Kidney epithelial cell (primary cell): ENCODE measurements at places on chromosomes 5 and 9. TPM values are rescaled to one million over a fixed set of nuclear protein-coding genes. Genes with fewer than 3 reads are reported as not detected.

The SMC5 gene
- 20.8 and 25.4 TPM in 2 replicates for total RNA-seq

The PCDHGA11 gene
- 6.7 and 7.4 TPM in 2 replicates for total RNA-seq

The CFAP77 gene
- total RNA-seq, result 0.48 and 0.58 TPM in 2 replicates

The ADGRV1 gene
- 2.7 and 3.5 TPM in 2 replicates for total RNA-seq

The SLC4A9 gene
- 0.07 TPM in 1 of 2 replicates, not detected in the other for total RNA-seq

The FYB1 gene
- total RNA-seq, result not detected in 2 replicates

The ENTREP1 gene
- 3.1 and 3.8 TPM in 2 replicates for total RNA-seq

The IL3 gene
- total RNA-seq, result not detected in 2 replicates

The IFNK gene
- not detected in 2 replicates for total RNA-seq

The CLTB gene
- 163 and 172 TPM in 2 replicates for total RNA-seq

The HBEGF gene
- total RNA-seq, result 25.1 and 31.6 TPM in 2 replicates

The EGFL7 gene
- total RNA-seq, result 56.2 and 58.7 TPM in 2 replicates

The PDE8B gene
- total RNA-seq, result 0.21 and 0.33 TPM in 2 replicates

The PIK3R1 gene
- 17.4 and 21.1 TPM in 2 replicates for total RNA-seq

- DNase-seq, result no peak
Observed at GRCh38 chr5:146744068-146744745, 134.3 kb downstream of the PPP2R2B start.

DNA sequence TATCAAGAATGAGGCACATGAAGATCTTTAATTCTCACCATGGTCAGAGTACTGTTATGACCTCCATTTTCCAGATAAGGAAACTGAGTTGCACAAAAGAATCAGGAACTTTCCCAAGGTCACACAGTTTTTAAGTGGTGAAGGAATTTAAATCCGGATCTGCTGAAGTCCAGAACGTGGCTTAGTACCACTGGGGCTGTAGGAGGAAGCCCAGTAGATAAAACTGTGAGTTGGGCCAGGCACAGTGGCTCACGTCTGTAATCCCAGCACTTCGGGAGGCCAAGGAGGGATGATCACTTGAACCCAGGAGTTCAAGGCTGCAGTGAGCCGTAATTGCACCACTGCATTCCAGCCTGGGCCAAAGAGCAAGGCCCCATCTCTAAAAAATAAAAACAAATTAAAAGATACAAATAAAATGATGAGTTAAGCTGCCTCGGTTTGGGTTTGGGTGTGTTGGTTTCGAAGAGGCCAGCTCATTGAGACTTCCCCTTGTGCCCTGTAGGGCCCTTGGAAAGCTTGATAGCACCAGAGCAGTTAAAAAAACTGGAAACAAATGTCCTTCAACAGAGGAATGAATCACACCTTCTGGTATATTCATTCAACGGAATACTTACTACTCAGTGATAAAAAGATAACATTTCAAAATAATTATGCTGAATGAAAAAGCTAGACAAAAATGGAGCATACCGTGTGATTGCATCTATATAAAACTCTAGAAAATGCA lies 20.1 kb downstream of the ATOX1 start:
- no peak for DNase-seq

GRCh38 chr5:35741971-35742370 lies 114.7 kb upstream of the IL7R start:
- no peak for DNase-seq

DNA sequence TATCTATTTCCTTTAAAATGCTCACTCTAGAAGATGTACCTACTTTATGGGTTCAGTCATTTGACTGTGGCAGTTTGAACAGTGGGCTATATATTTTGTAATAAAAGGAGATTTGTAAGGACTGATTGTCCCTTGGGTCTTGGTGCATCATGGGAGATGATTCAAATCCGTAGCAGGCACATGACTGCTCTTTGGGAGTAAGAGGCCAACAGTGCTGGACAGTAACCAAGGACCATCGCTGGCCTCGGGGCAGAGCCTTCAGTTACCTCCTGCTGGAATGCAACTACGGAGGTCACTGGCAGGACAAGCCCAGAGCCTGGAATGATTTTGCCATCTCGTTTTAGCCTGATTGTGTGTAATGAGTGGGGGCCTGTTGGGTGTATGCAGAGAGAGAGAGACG lies 7.0 kb upstream of the MAMDC2 start:
- no peak for DNase-seq

DNA sequence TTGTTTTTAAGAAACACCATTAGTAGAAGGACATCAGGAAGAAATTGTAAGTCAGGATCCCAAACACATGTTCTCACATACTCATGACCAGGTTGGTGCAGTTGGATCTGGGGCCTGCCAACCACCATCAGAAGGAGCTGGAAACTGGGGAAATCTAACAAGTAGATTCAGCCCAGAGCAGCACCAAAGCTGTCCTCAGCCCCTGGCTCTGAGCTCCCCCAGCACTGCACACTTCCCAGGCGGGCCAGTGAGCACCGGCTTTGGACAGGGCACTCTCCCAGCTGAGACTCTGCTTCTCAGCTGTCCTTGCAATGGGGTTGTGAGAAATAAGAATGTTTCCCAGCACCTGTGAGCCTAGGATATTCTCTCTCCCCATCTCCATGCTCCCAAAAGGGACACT lies 162.5 kb downstream of the PAX5 start:
- no peak for DNase-seq

DNA sequence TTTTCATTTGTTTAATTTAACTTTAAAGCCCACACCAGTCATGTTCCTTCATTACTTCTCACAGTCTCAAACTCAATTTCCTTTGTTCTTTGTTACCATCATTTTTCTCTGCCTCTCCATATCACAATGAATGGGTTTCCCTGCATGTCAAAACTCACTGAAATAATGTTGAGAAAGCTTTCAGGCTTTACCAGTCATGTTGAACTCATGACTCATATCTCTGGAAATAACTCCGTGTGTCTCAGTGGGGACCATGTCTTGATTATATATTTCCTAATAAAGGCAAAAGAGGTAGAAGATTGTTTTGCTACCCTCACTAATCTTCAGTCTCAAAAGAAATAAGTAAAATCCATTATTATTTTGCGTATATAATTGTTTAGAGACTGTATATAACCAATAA lies 231.2 kb downstream of the CHSY3 start:
- peak; percentile 59 for DNase-seq

DNA sequence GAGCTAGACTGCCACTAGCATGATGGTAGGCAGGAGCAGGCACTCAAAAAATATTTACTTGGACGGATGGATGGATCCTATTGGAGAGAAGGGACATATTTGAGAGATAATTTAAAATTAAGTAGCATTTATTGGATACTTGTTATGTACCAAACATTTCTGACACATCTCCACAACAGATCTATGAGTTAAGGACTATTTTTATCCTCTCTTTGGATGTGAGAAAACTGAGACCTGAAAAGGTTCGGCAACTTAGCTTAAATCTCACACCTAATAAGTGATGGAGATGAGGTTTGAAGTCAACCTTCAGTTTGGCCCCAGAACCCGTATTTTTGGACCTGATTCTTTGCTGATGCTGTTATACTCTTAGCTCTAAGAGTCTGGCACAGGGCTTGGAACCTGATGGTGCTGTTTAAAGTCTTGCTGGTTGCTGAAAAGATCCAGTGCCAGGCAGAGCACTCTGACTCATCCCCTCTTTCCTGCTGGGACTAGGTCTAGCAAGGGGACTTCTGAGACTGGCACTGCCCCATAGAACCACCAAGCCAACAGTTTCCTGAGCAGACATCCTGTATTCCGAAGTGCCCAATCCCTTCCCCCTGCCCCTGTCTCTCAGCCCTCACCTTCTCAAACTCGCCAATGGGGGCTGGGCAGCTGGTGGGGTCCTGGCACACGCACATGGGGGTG lies 15.6 kb downstream of the SPARC start:
- DNase-seq, result no peak

GRCh38 chr9:138053321-138053868 lies 175.8 kb downstream of the CACNA1B start:
- no peak for DNase-seq

- DNase-seq, result no peak
Observed at GRCh38 chr9:137499858-137500661, 40.9 kb upstream of the NSMF start.

- DNase-seq, result no peak
Observed at GRCh38 chr9:133260334-133261102, 14.5 kb downstream of the ABO start.

DNA sequence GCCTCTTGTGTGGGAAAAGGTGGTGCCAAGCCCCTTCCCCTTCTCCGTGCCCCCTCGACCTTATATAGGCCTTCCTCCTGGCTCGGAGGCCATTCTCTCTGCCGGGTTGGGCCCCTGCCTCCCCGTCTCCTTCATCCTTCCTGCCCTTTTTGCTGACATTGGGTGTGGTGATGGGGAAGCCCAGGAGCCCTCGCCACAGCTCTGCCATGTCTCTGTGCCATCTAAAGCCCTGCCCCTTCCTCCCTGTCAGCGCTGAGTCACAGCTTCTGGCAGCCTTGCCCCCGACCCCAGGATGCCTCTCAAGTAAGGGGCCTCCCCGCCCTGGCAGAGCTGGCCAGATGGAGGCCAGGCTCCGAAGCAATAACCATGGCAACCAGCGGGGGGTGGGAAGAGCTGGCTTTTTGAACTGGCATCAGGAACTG lies 30.4 kb downstream of the JADE2 start:
- DNase-seq, result no peak

GRCh38 chr9:112041199-112041535 lies 133.9 kb downstream of the SUSD1 start:
- no peak for DNase-seq

DNA sequence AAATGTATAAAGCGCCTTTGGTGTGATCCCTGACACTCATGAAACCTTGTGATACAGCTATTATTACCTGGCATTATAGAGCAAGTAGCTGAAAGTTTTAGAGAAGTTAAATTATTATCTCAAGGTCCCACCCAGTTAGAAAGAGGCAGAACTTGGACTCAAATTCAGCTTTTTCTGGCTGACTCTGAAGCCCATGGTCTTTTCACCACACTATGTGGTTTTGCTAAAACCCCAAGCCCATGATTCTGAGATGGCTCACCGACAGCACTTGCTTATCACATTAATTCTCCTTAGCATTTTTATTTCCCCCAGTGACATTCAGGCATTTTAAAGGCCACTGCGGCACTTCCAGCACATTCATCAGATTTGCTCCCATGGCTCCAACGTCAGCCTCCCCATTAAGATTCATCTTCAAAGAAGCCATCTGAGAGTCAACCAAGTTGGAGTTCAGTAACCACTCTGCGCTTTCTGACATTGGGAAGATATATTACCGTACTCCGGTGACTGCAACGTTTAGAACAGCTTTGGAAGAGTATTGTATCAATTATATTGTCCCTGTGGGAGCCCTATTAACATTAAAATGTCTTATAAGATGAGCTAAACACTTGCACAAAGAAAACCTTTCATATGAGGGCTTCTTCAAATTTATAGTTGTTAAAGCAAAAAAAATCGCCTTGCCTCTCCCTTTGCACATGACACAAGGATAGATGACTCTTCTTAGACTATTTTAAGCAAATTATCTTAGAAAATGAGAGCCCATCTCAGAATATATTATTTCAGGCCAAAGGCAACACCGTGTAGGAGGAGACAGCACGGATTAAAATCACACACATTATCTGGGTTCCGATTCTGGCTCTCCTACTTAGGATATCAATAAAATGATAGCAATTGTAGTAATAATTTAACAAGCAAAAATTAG lies 638.1 kb downstream of the ACTL7B start:
- no peak for DNase-seq

- no peak for DNase-seq
Observed at GRCh38 chr5:125269926-125270325, 523.5 kb upstream of the ZNF608 start.

DNA sequence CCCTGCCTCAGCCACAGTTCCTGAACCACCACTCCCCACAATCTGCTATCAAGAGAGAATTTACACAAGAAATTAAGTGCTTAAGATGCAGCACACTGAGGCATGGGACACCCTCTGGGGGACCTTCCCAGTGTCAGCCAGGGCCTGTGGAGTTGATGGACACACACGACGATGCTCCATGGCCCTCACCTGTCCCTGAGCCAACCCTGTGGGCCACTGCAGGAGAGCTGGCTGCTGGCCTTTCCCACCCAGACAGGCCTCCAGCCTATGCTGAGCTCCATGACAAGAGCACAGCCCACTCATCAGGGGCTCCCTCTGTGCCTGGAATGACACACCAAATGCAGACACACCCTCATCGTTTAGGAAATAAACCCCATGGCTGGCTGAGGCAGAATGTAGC lies 124.6 kb downstream of the ADAMTS16 start:
- DNase-seq, result no peak

GRCh38 chr5:15634591-15635288 lies 134.8 kb downstream of the FBXL7 start:
- DNase-seq, result no peak

- DNase-seq, result no peak
Observed at GRCh38 chr5:43230707-43231106, 38.7 kb downstream of the NIM1K start.

DNA sequence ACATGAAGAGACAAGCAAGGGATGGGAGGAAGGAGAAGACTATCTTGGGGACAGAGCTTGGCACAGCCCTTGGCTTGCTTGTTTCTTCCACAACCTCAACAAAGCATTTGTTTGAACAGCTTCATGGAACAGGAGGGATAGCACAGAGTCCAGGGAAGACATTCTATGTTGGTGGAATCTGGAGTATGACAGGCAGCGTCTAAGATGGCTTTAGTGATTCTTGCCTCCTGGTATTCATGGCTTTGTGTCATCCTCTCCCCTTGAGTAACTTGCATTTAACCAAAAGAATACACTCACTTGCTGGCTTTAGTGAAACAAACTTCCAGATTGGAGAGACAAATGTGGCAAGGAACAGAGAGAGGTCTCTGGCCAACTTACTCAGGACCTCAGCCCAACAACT lies 30.8 kb upstream of the RECK start:
- no peak for DNase-seq

- no peak for DNase-seq
Observed at GRCh38 chr5:145500710-145501109, 334.4 kb downstream of the PRELID2 start.

GRCh38 chr5:53996008-53996407 lies 314.4 kb downstream of the ARL15 start:
- no peak for DNase-seq

- DNase-seq, result no peak
Observed at GRCh38 chr9:110768886-110769285, 100.3 kb downstream of the MUSK start.

GRCh38 chr5:65034813-65035209 lies 266.1 kb downstream of the CWC27 start:
- no peak for DNase-seq

GRCh38 chr5:175895686-175896102 lies 24.3 kb downstream of the CPLX2 start:
- DNase-seq, result no peak

DNA sequence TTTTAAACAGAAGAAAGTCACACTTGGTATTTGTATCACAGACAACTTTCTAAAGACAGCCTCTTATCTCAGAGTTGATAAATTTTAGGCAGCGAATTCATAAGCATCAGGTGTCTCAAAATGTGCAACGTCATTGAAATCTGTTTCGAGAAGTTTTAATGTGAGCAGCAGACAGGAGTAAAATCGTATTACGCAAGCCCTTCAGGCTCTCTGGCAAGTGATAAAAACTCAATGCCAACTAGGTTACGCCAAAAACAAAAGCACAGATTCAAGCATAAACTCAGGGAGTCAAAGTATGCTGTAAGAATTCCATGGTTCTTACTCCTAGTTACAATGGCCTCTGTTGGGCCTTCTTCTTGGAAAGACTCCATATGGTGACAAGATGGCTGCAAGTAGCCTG lies 244.7 kb downstream of the SEMA5A start:
- no peak for DNase-seq

GRCh38 chr5:177080265-177080664 lies 6.5 kb upstream of the FGFR4 start:
- DNase-seq, result no peak
